ENCODE measurements at places on chromosomes 2 and 18.

- DNase-seq: no peak
Observed at GRCh38 chr2:144937066-144937465, 417.1 kb upstream of the ZEB2 start.

DNA sequence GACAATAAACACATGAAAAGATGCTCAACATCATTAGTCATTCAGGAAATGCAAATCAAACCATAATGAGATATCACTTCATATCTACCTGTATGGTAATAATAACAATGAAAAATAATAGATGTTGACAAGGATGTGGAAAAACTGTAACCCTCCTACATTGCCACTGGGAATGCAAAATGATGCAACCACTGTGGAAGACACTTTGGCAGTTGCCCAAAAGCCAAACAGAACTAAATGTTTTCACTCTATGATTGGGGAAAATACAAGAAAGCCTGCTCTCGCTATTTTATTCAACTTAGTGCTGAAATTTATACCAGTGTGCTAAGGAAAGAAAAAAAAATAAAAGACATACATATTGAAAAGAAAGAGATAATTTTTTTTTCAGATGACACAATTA is 934.5 kb downstream of the CNTNAP5 start:
- no peak for DNase-seq

DNA sequence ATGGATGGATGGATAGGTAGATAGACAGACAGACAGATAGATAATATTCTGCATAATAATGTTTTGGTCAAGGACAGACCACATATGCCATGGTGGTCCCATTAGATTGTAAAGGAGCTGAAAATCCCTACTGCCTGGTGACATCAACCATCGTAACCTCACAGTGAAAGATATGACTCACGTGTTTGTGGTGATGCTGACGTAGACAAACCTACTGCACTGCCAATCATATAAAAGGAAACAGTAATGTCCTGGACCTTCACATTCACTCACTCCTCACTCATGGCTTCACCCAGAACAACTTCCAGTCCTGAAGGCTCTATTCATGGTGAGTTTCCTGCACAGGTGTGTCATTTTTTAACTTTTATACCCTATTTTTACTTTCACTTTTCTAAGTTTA is 202.9 kb upstream of the TPO start:
- no peak for DNase-seq

GRCh38 chr2:233349005-233349998 is 5.0 kb upstream of the DGKD start:
- no peak for DNase-seq

DNA sequence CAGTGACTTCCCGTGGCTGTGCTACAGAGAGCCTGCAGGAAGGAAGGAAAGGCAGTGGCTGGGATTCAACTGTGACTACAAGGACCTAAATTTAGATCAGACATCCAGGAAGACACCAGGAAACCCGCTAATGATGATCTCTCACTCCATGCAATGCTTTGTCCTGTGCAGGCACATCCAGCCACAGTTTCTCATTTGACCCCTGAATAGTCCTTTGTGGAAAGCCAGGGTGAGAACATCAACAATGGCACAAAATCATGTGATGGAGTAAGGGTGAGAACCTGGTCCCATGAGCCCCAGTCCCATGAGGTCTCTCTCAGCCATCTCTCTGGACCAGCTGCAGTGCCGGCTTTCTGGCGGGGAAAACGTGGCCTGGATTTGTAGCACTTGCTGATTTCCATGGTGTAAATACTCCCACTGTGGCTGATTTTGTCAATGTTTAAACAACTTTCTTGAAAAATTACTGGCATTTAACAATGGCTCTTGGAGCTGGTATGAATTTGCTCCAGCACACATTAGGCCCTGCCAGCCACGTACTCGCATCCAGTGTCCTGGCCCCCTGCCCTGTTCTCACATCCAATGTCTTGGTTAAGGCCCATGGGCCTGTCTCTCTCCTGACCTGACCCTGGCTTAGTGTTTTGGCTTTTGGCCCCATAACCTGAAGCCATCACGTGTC is 159.0 kb upstream of the HAAO start:
- no peak for DNase-seq
